ENCODE measurements at places on chromosomes 5 and 9.

DNA sequence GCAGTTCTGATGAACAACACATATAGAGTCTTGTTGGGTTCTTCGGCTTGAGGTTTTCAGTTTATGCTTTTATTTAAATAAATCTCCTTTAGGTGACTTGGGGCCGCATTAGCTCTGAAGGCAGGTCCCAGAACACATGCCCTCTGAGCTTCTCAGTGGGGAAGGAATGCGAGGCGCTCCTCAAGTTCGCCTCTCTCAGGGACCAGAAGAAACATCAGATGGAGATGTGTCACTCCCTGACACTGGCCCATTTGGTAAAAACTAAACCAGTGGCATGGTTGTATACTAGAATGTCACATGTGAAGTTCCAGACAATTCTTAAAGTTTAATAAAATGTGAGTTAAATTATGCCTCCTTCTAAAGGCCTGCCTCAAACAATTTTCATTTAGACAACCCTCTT is 1.9 kb downstream of the MACROH2A1 start:
- no peak for DNase-seq

GRCh38 chr9:124776954-124777648 is at the start of gene OLFML2A:
OLFML2A (plus strand) TSS chr9:124777133; CDS start chr9:124777271, 138 bp downstream.
- DNase-seq: no peak

GRCh38 chr5:122775550-122776542 is 966 bp downstream of the SNX2 start:
- peak; percentile 10 for DNase-seq

DNA sequence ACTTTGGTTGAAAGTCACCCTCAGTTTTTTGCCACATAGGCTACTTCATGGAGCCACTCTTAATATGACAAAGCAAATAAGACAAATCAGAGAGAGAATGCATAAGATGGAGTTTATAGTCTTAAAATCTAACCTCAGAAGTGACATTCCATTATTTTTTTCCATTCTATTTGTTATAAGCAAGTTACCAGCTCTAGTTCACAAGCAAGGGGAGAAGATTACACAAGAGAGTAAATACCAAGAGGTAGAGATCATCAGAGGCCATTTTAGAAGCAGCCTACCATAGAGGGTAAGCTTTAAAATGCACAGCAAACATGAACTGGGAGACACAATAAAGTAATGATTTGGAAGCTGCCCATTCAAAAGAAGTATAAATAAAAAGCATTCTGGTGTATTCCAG is 651.3 kb upstream of the MEF2C start:
- no peak for DNase-seq

DNA sequence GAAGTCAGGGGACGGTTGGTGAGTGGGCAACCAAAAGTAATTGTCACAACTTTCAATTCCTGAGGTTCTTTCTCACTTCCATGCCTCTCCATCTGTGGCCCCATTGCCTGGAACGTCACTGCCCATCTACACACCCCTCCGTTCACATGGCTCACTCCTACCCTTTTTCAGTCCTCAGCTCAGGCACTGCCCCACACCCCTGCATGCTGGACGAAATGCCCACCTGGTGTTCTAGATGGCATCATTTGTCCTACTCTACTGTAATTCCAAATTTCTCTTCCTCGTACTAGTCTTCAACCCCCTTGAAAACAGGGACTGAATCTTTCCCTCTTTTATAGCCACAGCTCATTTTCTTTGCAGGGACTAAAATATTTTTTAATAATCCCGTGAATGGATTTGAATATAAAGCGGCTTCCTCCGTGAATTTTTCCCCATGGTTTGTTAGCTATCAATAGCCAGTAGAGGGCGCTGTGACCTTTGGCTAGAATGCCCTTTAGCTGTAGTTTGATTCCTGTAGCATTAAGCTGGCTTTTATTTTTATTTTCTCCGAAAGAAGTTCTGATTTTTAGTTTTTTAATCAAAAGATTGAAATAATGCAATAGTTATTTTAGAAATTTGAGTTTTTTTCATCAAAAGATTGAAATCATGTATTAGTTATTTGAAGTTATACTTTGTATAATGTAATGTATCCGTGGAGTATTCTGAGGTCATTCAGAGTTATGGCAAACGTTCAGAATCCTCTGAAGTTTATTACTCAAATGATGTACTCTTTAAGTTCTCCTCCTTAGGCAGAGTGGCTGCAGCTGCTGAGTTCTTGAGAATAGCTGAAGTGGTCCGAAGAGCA is 232.1 kb downstream of the SH3GL2 start:
- DNase-seq: no peak

GRCh38 chr9:88503081-88503844 is 31.7 kb upstream of the NXNL2 start:
- no peak for DNase-seq

DNA sequence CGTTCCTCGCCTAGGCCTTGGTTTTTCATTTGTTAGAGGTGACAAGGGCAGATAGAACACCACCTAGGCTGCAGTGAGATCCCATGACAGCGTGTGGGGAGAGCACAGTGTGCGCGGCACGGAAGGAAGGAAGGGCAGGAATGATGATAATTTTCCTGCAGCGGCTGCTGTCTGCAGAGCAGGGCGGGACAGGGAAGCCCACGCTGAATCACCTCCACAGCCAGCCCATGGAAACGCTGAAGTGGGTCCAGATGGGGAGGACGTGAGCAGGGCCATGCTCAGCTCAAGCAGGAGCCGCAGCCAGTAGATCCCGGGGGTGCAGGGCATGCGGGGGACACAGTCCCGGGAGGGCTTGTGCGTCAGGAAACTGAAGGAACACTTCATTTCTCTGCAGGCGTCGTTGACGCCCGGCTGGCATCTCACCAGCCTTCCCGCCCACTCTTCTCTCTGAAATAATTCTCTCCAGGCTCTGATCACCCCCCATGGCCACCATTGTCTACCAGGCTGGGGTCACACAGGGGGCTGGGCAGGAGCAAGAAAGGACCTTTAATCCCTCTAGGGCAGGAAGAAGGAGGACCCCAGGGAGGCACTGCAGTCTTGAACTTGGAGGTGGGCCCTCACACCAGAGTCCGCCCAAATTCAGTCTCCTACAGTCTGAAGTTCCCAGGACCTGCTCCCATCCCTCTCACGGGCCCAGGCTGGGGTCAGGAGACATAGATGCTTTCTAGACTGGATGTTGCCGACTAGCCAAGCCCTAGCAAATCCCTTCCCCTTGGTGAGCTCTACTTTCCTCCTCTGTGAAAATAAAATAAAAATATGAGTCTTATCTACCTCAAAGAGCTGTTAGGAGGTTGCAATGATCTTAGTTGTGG is 20.9 kb upstream of the SYNPO start:
- no peak for DNase-seq

DNA sequence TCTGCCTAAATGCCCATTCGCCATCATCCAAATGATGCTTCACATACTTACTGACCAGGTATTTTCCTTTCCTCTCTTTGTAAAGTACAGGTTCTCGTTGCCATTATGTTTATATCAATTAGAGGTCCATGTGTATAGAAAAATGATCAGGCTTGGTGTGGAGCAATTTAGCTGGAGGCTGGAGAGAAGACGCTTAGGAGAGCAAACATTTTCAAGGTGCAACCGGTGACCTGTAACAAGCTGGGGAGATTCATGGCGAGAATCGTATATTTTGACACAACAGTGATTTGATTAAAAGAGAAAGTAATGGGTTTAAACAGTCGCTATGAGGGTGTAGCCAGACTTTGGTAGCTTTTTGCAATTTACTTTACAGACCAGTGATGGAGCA is 170.9 kb upstream of the TBCA start:
- no peak for DNase-seq

DNA sequence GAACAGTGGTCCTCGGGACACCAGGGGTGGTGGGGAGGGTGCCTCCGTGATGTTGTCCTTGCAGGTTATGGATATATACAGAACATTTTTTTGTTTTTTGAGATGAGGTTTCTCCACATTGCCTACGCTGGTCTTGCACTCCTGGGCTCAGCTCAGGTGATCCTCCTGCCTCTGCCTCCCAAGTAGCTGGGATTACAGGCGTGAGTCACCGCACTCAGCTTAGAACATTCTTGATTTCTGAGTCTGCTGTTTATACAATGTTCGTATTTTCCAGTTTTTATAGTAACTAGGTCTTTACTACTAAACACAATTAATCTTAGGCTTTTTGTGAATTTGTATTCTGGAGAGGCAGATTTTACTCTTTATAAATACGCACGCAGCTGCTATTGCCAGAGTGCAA is 6.0 kb downstream of the PMPCA start:
- DNase-seq: no peak

- DNase-seq: no peak
Measured at GRCh38 chr5:142600092-142600491, 85.8 kb downstream of the FGF1 start.

- no peak for DNase-seq
Measured at GRCh38 chr5:1413611-1414241, 31.5 kb downstream of the SLC6A3 start.

DNA sequence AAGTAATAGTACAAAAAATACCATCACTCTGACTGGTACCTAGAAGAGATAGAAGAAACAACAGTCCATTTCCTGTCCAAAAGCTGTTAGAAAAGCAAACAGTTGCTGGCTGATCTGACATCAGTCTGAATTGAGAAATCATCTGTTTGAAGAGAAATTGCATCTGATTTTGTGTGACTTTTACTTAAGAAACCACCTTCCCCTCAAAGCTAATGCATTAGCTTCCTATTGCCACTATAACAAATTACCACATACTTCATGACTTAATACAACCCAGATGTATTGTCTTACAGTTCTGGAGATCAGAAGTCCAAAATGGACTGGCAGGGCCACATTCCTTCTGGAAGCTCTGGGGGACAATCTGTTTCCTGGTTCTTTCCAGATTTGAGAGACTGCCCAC is 385.9 kb upstream of the TLE4 start:
- no peak for DNase-seq

GRCh38 chr9:93326056-93326455 is 125.4 kb upstream of the FAM120A start:
- DNase-seq: no peak

DNA sequence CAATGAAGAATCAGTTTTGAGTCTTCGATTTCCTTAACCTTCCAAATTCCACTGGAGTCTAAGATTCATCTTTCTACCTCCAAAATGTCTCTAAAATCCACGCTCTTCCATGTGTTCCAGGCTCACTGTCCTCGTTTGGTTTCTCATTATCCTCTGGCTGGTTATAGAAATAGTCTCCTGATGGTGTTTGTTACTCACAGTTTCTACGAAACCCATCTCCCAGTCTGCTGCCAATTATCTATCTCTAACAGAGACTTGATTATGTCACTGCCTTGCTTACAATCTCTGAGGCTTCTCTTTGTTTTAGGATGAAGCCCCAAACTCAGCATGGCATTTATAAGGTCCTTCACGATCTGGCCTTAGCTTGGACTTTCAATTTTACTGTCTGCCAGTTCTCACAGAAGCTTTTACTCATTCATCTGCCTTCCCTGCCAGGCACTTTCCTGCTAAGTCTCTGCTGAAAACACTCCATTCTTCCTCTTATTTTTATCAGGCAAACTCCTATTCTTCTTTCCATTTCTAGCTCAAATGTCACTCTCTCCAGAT is 339.6 kb upstream of the SGCD start:
- no peak for DNase-seq

DNA sequence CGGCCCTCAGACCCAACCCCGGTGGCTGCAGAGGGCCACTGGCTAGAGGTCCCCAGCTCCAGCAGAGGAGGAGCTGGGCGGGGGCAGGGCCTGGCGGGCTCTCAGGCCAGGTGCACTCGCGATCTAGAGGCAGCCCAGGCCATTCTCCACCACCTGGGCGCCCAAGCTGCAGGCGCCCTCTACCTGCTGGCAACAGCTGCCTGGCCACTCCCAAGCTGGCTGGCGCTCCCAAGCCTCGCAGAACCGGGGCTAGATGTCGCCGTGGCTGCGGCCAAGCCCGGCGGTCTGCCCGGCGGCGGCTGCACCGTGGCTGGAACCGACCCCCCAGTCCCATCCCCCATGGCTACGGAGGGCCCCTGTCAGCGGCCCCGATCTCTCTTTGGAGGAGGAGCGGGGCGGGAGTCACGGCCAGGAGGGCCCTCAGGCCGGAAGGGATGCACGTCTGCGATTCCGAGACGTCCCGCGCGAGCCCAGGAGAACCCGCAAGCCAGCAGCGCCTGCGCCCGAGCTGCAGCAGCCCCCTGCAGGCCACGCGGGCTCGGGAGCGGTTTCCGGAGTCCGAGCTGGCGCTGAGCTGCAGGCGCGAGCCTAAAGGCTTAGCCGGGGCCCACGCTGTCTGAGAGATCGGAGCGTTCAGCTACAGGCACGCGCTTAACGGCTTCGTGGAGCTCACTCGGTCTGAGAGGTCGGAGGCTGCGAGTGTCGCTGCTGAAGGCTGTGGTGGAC is 44.3 kb upstream of the BICD2 start:
- peak; percentile 56 for DNase-seq

DNA sequence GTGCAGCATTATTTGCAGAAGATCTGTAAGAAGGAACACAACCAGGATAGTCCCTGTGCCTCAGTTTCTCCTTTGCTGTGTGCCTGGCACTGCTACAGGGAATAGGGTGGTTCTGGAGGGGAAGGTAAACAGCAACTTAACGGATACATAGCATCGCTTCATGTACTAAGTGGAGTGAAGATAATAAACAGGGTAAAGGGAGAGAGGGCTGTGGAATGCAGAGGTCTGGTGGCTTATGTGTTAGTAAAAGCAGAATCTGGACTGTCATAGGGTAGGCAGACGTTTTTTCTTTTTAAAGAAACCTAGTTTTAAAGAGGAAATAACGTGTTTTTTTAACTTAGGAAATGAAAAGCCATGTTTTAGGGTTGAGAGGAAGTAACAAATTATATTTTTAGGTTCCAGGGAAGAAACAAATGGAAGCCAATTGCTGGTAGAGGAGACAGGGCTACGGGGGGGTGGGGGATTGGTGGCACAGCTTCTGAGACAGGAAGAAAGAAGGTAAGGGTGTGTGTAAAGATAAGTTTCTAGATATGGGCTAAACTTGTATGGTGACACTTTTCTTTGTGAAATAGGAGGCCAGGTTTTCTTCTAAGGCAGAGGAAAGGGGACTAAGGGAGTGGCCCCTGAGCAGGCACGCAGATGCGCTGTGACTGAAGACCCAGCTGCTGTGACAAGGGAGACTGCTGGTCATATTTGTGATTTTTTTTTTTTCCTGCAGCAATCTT is 1.3 kb downstream of the GNG10 start:
- no peak for DNase-seq

DNA sequence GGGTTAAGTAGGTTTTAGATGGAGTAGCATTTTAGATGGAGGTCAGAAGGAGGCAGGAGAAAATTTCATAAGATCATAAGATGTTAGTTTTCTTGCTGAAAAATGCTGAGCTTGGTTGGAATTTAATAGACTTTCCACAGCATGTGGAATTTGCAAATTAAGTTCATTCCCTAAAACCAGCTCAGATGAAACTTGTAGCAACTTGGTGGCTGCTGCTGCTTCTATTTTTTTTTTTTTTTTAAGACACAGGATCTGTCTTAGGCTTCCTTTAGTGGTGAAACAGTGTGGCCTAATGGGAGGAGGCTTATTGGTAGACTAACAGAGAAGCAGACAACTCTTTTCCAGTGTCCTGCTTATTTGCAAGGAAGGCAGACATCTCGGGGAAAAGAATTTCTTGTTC is 154.5 kb downstream of the AOPEP start:
- no peak for DNase-seq

DNA sequence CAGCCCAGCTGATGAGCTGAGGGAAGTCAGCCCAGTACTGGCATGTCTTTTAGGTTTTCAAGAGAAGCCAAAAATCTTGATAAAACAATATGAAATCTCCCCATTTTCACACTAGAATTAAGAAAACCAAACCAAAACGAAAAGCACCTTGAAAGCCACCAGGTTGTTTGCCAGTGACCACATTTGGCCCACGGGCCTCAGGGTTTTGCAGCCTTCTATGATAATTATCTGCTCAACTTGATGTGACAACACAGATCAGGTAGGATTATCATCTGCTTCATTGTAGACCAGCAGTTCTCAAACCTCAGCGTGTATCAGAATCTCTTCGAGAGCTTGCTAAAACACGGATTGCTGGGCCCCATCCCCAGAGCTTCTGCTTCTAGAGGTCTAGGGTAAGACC is 101.4 kb downstream of the GALNT10 start:
- DNase-seq: no peak

Data from foreskin keratinocyte (primary cell).